ENCODE measurements at places on chromosomes 5 and 9. TPM values are rescaled to one million over a fixed set of nuclear protein-coding genes. Genes with fewer than 3 reads are reported as not detected.

GRCh38 chr9:96136992-96137670 lies 164.8 kb downstream of the HSD17B3 start:
- DNase-seq = no peak

GRCh38 chr5:76291305-76292077 lies 111.6 kb upstream of the IQGAP2 start:
- DNase-seq = no peak

- DNase-seq = no peak
Observed at GRCh38 chr5:143573568-143574170, 170.2 kb upstream of the NR3C1 start.

ANKRD18A gene
- not detected for polyA plus RNA-seq

CLIC3 gene
- 0.29 TPM for polyA plus RNA-seq

Data from CD14-positive monocyte (primary cell).